Non-pigmented ciliary epithelial cell (primary cell): ENCODE measurements at places on chromosomes 5 and 9.
A peak's percentile ranks its signal among the peaks of the same experiment; 100 is the strongest.

- DNase-seq: no peak
Measured at GRCh38 chr5:173660481-173661280, 44.2 kb upstream of the BOD1 start.

DNA sequence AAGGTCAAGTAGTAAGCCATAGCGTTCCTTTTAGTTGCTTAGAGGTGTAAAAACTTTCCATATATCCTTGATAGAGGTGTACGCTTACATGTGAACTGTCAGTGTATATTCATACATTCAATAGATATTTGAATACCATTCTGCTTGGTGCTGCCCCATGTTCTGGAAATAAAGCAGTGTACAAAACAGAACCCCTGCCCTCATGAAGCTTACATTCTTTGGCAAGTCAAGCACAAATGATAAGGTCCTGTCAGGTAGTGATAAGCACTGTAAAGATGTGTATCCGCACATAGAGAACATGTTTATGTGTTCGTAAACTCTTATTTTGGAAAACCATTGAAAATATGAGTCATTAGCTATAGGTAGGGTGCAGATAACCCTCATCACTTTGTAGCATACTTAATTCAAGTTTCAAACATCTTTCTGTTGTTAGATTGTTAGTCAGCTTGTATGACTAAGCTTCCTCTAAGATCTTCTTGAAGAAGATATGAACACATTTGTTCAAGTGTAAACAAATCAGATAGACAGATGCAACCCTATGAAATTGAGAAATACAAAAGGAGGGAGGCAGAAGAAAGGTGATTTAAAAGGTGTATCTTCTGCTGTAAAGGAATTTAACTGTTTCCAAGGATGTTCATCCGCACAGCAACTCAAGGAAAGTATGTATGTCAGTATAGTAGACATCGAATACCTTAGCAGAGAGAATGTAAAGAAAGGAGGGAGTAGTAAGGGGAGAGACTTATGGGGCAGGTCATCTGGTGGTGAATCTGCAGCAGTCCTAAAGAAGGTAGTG is 1.6 kb downstream of the GTF3C4 start:
- DNase-seq: no peak

DNA sequence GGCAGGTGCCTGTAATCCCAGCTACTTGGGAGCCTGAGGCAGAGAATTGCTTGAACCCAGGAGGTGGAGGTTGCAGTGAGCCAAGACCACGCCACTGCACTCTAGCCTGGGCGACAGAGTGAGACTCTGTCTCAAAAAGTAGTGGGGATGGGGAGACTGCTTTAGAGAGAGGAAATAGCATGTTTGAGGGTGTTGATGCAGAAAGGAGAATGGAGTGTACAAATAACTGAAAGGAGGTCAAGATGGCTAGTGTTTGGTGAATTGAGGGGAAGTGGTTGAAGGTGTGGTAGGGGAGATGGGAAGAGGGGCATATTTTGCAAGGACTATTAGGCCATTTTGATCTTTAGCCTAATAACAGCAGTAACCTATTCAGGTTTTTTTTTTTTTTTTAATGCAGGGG is 18.2 kb downstream of the TENT2 start:
- DNase-seq: no peak

DNA sequence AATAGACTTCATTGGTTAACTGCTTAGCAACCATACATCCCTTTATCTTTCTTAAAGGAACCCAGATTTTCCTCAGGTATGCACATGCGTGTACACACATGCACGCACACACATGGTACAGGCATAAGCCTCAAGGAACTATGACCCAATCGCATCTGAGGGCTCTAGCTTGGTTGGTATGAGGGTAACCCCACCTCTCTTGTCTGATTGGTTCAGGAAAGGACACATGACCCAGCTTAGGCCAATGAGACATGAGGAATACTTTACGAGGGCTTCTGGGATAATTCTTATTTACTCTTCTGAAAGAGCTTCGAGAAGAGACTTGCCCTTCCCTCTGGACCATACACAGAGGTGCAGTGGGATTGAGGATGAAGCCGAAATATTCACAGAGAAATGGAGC is 141.9 kb downstream of the FRMD3 start:
- DNase-seq: no peak

DNA sequence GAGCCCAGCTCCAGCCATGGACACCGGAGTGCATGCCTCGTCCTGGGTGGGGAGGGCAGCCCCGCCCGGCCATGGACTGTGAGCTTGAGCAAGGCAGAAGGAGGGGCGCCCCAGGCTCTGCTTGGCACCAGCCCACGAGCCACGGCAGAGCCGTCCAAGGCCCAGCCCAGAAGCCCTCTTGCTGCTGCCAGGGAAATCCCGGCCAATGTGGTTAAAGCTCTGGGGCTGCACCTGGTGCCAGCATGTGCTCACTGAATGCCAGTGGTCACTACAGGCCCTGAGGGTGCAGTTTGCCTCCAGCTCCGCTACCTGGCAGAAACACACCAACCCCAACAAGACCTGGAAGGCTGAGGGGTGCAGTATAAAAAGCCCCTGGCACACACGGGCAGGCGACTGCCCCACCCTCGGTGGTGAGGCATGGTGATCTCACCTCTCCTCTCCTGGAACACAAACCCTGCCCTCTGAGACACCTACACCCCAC is 11.8 kb downstream of the BRD3 start:
- DNase-seq: no peak

DNA sequence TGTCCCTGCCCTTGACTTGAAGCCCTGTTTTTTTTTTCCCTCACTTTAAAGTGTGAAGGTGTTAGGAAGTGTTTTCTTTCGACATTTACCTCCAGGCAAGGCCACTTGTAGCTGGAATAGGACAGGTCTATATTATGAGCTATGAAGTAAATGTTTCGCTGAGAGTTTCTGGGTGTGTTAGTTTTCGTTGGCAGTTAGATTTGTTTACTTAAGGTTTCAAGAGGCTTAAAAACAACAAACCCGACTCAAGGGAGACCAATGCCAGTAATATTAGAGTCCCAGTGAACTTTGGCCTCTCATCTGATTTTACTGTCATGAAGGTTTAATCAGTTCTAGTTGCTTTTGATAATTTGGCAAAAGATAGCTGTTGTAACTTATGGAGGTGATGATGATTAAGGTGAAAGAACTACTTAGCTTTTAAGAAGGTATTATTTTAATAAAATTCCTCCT is 25.2 kb downstream of the OCLN start:
- DNase-seq: no peak

- DNase-seq: no peak
Measured at GRCh38 chr9:70553707-70554673, 139.5 kb upstream of the KLF9 start.

DNA sequence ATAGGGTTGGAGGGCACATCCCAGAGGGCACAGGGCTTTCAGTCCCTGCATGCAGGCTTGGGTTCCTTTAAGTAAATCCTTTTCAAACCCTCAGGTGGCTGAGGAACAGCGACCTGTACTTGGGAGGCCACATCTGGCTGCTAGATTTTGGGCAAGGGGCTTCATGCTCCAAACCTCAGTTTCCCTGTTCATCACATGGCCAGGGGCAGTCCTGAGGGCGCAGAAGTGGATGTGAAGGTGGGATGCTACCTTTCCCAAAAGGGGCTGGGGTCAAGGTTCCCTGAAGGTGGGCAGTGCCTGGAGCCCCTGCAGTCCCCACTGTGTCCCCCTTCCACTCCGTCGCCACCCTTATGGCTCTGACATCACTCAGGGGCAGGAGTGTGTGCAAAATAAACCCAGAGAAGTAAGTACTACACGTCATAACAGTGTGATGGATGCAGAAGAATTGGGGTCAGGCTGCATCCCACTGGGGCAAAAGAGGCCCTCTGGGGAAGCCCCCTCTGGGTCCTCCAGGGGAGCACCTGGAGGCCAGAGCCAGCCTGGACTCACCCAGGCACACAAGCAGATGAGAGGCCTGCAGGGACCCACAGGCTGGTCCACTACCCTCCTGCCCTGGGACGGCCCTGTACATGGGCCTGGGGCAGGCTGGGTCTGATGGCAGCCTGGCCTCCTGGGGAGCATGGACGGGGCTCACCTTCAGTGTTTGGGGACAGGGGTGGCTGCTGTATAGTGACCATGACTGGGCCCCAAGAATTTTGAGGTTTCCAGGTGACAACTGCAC is 1.9 kb upstream of the CARD19 start:
- no peak for DNase-seq

DNA sequence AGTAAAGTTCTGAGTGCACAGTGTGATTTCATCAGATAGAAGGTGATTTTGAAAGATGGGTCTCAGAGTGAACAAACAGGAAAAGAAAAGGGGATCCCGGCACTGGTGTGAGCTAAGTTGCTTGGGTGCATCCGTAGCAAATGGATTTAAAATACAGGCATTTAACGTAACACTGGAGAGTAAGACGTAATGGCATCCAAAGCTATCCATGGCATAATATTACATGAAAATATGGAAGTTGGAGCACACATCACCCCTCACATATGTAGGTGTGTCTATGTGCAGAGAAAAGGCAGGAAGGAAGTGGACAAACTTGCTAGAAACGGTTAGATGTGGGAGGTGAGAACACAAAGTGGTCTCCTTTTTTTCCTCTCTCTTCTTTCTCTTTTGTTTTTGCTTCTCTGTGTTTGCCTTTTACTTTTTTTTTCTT is 38.2 kb upstream of the SEMA4D start:
- no peak for DNase-seq

DNA sequence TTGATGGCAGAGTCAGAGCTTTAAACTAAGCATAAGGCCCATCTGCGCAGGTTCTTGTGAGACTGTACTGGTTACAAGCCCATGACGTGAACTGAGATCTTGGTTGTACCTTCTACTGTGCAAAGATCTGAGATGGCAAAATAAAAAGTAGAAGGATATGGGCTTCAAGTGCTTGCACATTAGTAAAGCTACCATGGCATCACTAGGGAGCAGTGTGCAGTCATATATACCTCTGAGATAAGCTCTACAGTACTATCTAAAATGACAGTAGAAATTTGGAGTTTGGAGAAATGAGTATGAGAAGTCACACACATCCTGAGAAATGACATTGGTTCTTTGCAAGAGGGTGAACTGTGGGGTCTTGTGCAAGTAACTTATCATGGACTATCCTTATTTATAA is 408.2 kb upstream of the PRR16 start:
- DNase-seq: peak; percentile 27

DNA sequence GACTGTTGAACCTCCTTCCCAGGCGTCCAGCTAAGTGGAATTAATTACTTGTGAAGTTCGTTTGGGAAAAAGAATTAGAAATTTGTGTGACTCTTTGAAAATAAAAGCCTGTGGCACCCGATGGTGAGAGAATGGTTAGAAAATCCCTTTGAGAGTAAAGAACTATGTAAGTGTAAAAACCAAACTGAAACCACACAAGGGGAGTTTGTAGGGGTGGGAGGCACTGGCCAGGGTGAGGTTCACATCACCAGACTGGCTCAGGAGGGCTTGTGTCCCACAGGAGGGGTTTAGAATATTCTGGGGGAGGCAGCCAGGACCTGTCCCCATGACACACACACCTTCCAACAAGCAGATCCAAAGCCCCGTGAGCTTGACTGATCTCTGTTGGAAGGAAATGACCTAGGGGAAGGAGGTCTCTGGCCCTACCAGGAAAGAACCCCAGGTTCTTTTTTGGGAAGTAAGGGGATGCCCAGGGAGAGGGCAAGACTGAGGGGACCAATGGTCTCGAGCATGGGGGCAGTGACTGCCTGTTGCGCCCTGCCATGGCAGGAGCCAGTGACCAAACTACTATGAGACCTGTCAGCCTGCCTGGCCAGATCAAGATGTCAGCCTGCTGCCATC is 4.3 kb downstream of the SPATA24 start:
- DNase-seq: no peak

DNA sequence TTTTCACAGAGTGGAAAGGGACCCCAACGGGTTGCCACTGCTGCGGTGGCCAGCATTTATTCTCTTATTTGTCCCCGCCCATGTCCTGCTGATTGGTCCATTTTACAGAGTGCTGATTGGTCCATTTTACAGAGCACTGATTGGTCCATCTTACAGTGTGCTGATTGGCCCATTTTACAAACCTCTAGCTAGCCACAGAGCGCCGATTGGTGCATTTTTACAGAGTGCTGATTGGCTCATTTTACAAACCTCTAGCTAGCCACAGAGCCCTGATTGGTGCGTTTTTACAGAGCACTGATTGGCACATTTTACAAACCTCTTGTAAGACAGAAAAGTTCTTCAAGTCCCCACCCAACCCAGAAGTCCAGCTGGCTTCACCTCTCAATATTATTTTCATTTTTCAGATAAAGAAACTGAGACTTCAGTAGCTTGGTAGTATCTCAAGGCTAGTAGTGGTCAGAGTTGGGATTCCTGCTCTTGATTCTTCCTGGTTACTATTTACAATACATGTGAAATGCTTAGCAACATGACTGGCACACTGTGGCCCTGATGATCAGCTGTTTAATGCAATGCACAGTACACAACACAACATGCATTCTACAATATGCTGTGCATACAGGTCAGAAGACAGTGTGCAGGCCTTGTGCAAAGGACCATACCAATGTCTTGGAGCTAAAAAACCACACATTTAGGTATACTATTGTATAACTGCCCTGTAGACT is 63.6 kb upstream of the BOD1 start:
- no peak for DNase-seq

DNA sequence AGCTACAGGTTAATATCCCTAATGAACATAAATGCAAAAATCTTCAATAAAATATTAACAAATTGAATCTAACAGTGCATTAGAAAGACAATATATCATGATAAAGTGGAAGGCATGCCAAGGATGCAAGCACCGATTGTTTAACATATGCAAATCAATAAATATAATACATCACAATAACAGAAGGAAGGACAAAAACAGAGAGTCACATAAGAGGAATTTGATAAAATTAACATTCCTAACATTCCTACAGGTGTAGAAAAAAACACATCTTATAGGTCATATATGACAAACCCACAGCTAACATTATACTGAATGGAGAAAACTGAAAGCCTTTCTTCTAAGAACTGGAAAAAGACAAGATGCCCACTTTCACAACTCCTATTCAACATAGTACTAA is 297.0 kb downstream of the CDH18 start:
- no peak for DNase-seq

- no peak for DNase-seq
Measured at GRCh38 chr5:54347221-54347865, 37.0 kb upstream of the ARL15 start.

- no peak for DNase-seq
Measured at GRCh38 chr9:27304521-27304920, 7.6 kb upstream of the EQTN start.

DNA sequence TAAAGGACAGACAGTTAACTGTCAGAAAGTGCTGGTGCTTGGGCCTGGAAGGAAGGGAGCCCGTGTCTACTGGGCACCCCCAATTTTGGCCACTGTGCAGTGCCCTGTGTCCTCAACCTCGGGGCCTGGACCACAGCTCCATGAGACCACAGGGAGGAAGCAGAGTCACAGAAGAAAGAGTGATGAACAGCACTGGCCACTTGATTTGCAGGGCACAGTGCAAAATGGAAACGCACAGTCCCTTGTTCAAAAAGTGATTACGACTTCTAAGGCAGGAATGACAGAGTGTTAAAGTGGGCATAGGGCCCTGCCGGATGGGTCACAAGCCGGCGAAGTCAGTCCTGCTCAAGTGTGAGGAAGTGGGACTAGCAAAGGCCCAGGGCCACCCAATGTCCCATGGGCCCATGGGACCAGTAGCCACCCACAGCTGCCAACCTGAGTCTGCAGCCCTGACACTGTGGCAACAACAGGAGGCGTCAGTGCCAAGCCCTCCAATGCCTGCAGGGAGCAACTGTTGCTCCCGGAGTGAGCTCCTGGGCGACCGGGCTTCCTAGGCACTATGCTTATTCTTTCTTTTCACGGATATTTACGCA is 85.4 kb downstream of the ADAMTS2 start:
- DNase-seq: no peak

- no peak for DNase-seq
Measured at GRCh38 chr5:158525663-158526062, 574.1 kb downstream of the EBF1 start.

- no peak for DNase-seq
Measured at GRCh38 chr5:31983851-31984250, 190.3 kb downstream of the GOLPH3 start.
